Activated CD4-positive, alpha-beta T cell treated with anti-CD3 and anti-CD28 coated beads, Interleukin-2, Interleukin-6, amounts not matched to agents 100 ng/mL and 50 ng/mL, durations not matched to agents 16 hours and 8 hours (primary cell): ENCODE measurements at places on chromosomes 5 and 9.

DNA sequence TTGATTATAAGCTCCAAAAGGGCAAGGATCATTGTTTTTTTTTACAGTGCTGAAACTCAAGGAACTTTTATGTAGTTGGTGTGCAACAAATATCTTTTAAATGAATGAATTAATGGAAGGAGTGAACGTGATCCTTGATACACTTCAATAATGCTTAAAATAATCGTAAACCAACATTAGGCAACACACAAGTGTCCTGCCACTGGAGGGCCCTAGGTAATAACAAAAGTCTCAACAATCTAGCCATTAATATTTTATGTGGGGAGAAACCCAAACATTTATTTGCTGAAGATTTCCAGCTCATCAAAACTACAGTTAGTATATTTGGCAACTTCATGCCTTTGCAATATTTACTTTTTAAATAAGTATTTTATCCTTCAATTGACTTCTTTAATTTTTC lies 309.0 kb upstream of the FBXL7 start:
- no peak for DNase-seq

- no peak for DNase-seq
Measured at GRCh38 chr5:97000391-97000790, 64.5 kb downstream of the LNPEP start.

- peak; percentile 30 for DNase-seq
Measured at GRCh38 chr5:61055434-61056006, 106.7 kb downstream of the SMIM15 start.

DNA sequence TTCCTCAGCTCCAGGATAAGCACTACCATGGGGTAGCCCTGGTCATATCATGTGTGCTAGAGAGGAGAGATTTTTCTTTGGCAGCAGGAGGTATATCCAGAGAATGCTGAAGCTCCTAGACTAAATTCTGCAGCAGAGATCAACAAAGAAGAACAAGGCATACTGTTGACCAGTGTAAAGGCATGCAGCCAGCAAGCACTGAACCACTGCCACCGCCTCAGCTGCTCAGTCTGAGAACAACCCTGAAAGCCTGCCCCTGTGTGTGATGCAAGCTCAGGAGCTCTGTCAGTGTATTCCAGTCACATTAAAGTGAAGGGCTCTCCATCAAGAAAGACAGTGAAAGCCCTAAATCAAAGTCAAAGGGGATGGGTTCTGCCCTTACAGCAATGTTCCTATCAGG lies 439.5 kb upstream of the CD180 start:
- no peak for DNase-seq

DNA sequence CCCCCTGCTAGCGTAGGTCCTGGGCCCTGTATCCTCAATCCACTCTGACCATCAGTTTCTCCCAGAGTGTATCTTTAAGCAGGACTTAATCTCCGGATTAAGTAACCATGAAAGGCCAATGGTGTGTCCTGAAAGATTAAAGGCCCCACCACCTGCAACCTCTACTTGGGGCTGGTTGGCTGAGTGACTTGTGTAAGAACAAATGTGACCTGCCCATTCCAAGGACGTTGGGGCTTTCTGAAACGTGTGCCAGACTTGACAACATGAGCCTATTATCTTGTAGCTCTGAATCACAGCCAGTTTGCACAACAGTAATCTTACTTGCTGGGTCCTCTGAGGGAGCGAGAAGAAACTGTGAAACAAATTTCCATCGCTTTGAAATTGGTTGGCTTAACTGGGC lies 3.1 kb upstream of the PRELID2 start:
- no peak for DNase-seq

DNA sequence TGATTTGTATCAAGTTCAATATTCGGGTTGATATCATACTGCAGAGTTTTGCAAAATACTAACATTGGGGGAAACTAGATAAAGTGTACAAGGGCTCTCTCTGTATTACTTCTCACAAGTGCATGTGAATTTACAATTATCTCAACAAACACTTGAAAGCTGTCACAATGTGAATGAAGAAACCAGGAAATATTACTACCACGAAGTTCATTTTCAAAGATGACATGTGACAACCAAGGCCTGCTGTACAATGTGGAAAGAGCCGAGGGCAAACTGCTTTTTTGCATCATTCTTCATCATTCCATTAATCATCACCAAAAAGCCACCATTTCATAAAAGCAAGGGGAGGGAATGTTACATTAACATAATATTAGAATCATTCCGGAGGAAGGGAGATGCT lies 310.0 kb downstream of the GLIS3 start:
- no peak for DNase-seq

DNA sequence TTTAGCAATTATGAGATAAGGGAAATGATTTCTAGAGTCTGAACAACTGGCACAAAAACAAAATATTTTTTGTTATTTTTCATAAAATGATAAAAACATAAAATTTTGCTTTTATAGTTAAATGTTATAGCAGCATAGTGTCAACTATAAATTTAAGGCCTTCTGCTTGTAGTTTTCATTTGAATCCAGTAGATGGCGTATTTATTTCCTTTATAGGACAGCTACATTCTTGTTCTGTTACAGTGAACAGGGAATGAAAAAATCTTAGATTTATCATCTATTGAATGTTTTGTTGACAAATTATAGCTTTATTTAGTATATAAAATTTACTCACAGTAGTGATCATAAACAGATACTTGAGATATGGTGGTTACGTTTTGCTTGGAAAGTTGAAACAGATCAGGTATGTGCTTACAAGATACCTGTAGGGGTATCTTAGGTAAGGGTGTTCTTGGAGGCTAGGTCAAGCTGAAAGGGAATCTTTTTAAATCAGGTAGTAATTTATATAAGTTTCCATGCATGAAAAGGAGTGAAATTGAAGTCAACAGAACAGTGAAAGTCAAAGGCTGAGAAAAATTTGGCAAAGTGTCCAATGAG lies 239.3 kb upstream of the GRIN3A start:
- DNase-seq = peak; percentile 20

GRCh38 chr9:119986713-119987112 lies 593.3 kb downstream of the CDK5RAP2 start:
- DNase-seq = no peak

DNA sequence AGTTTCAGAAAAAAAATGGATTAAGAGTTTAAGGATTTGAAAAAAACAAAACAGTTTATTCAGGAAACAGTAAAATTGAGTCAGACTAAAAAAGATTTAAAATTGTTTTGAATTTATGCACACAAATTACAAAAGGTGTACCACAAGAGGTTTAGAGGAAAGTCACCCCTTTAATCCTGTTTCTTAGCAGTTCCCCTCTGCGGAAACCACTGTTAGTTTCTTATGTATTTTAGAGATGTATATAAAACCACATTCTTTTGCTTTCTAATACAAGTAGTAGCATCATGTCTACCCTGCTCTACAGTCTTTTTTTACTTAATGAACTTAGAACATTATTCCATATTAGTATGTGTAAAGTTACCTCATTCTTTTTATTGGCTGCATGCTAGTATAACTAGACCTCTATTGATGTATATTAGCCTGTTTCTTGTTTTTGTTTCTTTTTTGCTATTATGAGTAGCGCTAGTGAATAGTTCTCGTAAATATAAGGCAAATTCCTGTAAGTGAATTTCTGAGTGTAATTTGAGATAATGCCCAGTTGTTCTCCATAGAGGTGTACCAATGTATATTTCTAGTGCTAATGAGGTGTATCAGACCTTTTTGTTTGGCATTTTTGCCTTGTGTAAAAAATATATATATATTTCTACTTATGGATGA lies 20.0 kb downstream of the GPBP1 start:
- DNase-seq = peak; percentile 39

GRCh38 chr5:3197304-3198073 lies 398.1 kb upstream of the IRX1 start:
- DNase-seq = no peak

- no peak for DNase-seq
Measured at GRCh38 chr9:27349698-27350080, 52.7 kb upstream of the EQTN start.

GRCh38 chr9:124661271-124661670 lies 109.8 kb downstream of the NR6A1 start:
- DNase-seq = no peak

DNA sequence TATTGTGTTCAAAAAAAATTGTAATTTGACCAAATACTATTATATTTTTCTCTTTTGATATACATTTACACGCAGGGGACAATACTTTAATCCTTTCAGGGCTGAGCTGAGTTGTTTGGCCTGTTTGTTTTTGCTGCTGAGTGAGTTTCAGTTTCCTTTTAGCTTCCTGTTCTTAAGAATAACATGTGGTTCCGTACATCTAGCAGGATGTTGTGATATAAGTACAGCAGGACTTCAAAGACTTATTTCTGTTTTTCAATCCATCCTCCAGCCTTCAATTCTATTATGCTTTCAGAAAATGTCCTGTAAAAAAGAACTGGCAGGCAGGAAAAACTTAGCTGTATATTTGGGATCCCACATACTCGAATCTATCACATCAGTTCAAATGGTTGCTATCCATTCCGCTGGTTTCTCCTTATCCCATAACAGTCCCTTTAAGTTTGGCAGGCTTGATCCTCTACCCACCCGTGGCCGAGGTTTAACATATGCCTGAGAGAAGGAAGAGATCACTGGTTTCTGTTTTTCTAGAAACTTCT lies 1037.3 kb upstream of the ACO1 start:
- DNase-seq = peak; percentile 68

DNA sequence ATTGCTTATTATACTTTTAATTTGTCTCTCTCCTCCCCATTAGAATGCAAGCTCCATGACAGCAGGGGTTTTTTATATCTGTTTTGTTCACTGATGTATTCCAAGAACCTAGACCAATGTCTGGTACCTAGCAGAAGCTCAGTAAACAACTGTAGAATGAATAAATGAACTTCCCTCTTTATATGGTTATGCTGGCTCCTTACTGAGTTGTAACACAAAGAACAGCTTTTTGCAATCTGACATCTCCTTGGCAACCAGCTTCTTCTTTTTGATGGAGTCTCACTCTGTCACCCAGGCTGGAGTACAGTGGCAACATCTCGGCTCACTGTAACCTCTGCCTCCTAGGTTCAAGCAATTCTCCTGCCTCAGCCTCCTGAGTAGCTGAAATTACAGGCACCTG lies 13.6 kb downstream of the TRMO start:
- no peak for DNase-seq

GRCh38 chr5:179610109-179610902 lies 13.2 kb downstream of the HNRNPH1 start:
- peak; percentile 12 for DNase-seq

- DNase-seq = no peak
Measured at GRCh38 chr5:106086352-106086751, 1584.4 kb downstream of the EFNA5 start.
